ENCODE measurements at places on chromosomes 11 and 22. TPM values are rescaled to one million over a fixed set of nuclear protein-coding genes. Genes with fewer than 3 reads are reported as not detected.

- peaks cover 21% of the 10 kb centered on the region for H3K4me1 ChIP-seq
- H3K36me3 ChIP-seq, result no peaks in the 10 kb centered on the region
- no peak for DNase-seq
- no peak overlapping the region for H3K4me3 ChIP-seq
Measured at GRCh38 chr11:111538407-111539114, 2.0 kb upstream of the LAYN start.

The H19 gene
- not detected for total RNA-seq

The OR52I2 gene
- not detected for total RNA-seq

GRCh38 chr11:852762-853161 is 10.1 kb downstream of the TSPAN4 start:
- no peaks in the 10 kb centered on the region for H3K36me3 ChIP-seq
- DNase-seq, result no peak
- H3K27me3 ChIP-seq, result peaks cover 10% of the 10 kb centered on the region
- no peak overlapping the region for H3K4me3 ChIP-seq
- peaks cover 10% of the 10 kb centered on the region for H3K4me1 ChIP-seq
- H3K27ac ChIP-seq, result no peak overlapping the region

The KCNE3 gene
- total RNA-seq, result not detected

The OR51B4 gene
- total RNA-seq, result not detected

DNA sequence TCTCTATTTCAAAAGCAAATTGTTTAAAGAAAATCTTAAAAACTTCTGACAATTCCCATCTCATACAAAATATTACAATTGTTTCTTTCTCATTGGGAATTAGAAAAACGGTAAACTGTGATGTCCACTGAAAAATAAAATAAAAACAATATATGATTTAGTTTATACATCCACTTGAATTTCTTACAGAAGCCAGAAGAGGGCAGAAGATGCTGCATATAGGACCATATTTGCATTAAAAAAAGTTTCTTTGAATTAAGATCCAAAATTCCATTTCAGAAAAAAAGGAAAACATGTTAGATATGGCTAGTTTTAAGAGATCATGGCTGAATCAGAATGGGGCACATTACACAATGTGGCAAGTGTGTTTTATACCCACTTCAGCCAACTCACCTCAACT is 39.3 kb upstream of the LRRC4C start:
- H3K4me1 ChIP-seq, result no peaks in the 10 kb centered on the region
- no peaks in the 10 kb centered on the region for H3K36me3 ChIP-seq
- no peak overlapping the region for H3K4me3 ChIP-seq
- no peaks in the 10 kb centered on the region for H3K27me3 ChIP-seq

Measured in CD4-positive, alpha-beta memory T cell (primary cell).